ENCODE measurements at places on chromosomes 1 and 21.

- DNase-seq: no peak
Observed at GRCh38 chr1:159921251-159921650, 4.1 kb downstream of the TAGLN2 start.

DNA sequence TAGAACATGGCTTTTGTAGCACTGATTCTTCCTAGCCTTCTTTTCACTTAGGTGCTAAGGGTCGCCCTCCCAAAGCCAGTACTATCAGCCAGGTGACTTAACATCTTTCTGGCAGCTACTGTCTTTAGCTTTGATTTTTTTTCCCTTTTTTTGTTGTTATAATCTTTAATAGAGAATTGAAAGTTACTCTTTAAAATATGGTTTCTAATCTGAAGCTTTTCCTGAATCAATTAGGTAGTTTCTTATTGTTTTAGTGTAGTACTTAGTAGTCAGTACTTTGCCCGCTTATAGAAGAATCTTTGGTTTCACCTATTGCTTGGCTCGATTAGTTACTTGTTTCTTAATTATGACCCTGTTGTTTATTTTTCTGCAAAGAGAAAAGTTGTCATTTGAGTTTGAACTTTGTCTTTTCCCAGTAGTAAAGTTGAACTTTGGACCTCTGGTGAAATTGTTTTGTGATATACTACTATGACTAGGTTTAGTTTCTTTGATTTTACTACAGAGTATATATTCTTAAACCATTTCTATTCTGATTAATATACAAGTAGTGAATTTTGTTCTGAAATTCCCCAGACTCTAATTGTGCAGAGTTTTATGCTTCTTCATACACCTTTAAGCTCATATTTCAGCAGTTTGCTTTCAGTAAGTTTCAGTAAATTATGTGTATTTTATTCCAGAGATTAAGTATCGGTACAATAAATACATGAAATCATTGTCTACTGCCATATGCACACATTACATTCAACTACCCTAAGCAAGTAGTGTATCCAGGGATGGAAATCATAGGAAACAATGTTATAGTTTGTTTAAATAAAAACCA is 3.9 kb downstream of the MAGI3 start:
- DNase-seq: no peak

- peak; percentile 95 for DNase-seq
Observed at GRCh38 chr1:183023146-183023600, at the start of gene LAMC1. Gene LAMC1 (plus strand): TSS chr1:183023420. CDS start chr1:183023717, 297 bp downstream.

DNA sequence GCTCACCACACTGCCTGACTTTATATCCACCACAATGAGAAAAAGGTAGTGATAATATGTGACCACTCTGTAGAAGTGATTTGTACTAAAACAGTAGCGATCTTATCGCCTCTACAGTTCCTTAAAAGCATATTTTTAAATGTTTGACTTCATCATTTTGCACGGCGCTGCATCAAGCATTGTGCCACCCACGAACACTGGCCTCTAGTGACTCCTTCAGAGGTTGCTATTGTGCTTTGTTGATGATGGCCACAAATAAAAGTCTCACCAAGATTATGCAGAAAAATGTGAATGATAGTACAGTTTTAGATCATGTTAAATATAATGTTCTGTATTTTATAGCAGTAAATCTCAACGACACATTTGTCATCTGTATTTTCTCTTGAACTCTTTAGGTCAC is 186.5 kb upstream of the NCAM2 start:
- DNase-seq: no peak

- no peak for DNase-seq
Observed at GRCh38 chr1:55314740-55315139, 99.6 kb upstream of the USP24 start.

GRCh38 chr1:23478896-23479665 is 4.9 kb downstream of the ASAP3 start:
- DNase-seq: no peak

- DNase-seq: no peak
Observed at GRCh38 chr1:205262731-205263171, 35.0 kb downstream of the TMCC2 start.

DNA sequence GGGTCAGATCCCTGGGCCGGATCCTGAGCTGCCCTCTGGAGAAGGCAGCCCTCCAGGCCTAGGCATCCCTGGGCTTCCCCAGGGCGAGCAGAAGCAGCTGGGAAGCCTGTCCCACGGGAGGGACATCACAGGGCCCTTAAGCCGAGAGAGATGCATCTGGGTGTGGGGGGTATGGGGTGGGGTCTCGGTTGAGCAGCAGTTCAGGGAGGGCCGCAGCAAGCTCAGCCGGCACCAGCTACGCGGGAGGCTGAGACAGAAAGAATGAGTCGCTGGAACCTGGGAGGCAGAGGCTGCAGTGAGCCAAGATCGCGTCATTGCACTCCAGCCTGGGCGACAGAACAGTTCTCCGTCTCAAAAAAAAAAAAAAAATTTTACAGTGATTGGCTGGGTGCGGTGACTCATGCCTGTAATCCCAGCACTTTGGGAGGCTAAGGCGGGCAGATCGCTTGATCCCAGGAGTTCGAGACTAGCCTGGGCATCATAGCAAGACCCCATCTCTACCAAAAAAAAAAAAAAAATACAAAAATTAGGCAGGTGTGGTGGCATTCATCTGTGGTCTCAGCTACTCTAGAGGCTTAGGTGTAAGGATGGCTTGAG is 37.7 kb downstream of the RRP1 start:
- DNase-seq: peak; percentile 59

DNA sequence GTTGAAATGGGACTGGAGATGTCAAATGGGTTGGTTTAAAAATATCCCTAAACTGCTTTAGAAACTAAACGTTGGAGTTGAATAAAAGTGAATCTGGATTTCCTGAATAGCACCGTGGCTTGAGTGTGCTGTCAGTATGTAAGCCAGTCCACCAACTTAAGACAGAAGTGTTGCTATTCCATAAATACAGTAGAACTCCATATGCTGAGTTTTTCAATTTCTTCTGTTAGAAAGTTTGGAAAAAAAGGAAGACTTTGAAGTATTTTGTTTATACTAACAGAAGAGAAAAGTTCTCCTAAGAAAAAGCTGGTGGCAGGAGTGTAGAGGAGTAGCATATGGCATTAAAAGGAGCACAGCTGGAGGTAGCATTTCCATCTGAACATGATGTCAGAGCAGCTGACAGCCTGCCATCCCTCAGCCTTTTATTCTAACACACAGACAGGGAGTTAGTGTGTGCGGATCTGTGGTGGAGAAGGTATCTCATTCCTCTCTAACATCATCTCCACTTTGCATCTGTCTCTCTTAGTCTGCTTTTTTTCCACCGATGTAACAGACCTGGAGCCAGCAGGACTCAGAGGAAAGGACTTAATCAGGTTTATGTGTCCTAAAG is at the start of gene ZBTB18:
Gene ZBTB18, plus strand, starts transcription at position 449 of the 610 bp plus-strand sequence. Its CDS starts 149 bp downstream, at position 598.
- no peak for DNase-seq

- DNase-seq: no peak
Observed at GRCh38 chr1:93576346-93576745, 105.3 kb downstream of the BCAR3 start.

- peak; percentile 4 for DNase-seq
Observed at GRCh38 chr1:160987359-160988050, 32.9 kb upstream of the ITLN2 start.

- no peak for DNase-seq
Observed at GRCh38 chr1:102500758-102501157, 504.0 kb upstream of the OLFM3 start.

- DNase-seq: no peak
Observed at GRCh38 chr1:161946071-161946987, 77.3 kb downstream of the OLFML2B start.

DNA sequence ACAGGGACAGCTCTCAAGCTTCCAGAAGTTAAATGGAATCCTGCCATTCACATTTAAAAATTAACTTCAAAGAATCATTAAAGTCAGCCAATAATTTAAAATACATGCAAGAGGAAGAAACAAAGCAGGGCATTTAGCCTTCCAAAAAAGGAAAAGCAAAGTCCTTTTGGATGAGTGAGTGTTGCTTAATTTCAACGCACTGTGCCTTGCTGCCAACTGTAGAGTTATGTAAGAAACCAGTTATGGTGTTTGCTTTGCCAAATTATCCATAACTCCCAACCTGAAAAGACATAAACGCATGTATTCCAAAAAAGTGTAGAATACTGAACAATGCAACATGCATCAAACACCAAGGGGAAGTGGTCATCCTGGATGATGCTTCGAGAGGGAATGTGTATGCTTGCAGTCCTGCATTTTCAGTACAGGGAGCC is 16.1 kb upstream of the KCNE1 start:
- no peak for DNase-seq

DNA sequence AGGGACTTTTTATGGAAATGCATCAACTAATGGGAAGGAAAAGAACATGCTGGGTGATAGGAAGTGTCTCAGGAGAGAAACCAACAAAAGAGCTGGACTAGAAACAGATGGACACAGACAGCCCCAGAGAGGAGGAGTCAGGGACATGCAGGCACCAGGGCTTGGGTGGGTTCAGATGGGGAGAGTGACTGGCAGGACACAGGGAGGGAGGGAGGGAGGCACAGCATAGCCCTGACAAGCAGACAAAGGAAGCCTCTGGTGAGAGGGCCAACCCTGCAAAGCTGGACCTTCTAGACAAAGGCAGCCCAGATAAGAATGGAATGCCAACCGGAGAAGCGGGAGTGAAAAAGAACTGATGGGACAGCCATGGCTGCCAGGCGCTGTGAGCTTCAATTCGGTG is 568.8 kb downstream of the AJAP1 start:
- no peak for DNase-seq

- no peak for DNase-seq
Observed at GRCh38 chr1:216140730-216141524, 282.3 kb downstream of the USH2A start.

GRCh38 chr21:18318156-18318555 is 73.5 kb downstream of the CHODL start:
- DNase-seq: no peak

GRCh38 chr1:1358433-1359271 is at the start of gene MXRA8:
Gene MXRA8 (minus strand): TSS chr1:1358555. CDS start chr1:1358504, 51 bp downstream.
- no peak for DNase-seq

DNA sequence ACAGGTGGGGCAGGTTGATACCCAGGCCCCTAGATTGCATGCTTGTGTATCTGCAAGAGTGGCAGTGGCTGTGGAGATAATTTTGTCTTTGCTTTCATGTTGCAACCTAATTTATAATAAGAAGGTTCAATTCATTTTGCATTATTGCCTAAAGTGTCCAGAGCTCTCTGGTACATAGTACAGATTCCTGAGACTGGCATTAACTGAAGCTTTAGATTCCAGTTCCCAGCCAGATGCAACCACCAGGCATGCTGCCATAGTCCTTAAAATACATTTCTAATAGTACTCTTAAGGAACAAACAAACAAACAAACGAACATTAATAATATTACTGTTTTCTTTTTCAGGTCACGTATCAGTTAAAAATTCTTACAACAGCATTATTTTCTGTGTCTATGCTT is 36.9 kb downstream of the SLC35A3 start:
- no peak for DNase-seq

DNA sequence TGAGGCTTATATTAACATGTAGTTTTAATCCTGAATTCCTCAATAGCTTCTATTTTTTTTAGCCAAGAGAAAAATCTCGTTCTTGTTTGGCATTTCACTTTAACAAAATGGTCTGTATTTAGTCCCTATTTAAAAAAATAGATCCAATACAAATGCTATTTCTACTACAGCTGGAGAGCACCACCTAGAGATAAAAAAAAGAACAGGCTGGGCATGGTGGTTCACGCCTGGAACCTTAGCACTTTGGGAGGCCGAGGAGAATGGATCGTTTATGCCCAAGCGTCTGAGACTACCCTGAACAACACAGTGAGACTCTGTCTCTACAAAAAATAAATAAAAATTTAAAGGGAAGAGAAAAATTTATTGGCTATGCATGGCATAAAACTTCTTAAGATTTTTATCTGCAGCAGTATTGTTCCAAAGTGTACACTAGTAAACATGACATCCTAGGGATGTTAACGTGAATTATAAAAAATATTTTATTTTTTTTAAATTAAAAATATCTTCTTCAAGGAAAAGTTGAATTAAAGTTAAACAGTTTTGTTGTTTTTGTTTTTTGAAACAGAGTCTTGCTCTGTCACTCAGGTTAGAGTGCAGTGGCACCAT is 4.4 kb downstream of the ST7L start:
- DNase-seq: no peak

- no peak for DNase-seq
Observed at GRCh38 chr1:116203181-116203723, 92.1 kb downstream of the MAB21L3 start.

DNA sequence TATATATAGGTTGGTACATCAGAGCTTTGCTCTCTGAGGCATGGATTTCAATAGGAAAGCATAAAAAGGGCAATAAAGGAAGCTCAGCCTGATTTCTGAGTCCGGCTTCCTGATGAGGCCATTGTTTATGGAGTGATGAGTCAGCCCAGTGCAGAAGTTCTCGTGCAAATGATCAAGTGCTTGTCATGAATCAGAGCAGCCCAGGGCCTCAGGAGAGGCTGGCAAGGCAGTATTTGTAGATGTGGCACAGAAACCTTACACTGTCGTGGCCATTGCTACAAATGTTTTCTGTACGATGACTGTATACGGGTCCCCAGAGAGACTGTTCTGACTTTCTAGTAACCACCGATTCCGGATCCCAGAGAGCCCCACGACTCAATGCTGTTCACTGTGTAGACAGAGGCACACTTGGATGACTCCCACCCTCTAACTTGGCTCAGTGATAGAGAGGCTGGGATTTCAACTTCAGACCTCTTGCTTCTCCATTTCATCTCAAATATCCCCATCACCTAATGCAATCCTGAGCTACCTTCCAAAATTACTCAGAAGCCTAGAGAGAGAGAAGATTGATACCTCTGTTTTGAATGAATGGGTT is 26.8 kb downstream of the UMODL1 start:
- no peak for DNase-seq

GRCh38 chr1:106615473-106615872 is 441.0 kb upstream of the PRMT6 start:
- no peak for DNase-seq

GRCh38 chr21:43211072-43211759 is 42.4 kb downstream of the CRYAA start:
- no peak for DNase-seq

GRCh38 chr1:1013105-1013921 is at the start of gene ISG15:
Gene ISG15 (plus strand): TSS chr1:1013497. CDS start chr1:1013574, 77 bp downstream.
- DNase-seq: no peak

DNA sequence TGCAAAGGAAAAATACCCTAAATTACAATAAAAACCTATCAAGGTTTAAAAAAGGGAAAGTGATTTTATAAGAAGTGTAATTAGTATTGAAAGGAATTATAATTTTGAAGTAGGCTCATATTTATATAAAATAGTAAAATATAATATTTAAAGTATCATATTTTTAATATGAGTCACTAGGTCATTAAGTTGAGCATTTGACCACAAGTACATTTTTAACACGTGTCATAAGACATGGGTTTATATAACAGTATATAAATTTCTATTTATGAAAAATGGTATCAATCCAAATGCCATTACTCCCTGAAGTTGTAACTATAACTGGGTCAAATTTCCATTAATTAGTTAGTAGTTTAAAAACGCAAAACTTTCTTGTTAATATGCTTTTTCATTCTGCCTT is 365.9 kb downstream of the COL11A1 start:
- DNase-seq: no peak

GRCh38 chr1:16612332-16613172 is 812 bp downstream of the NBPF1 start:
- DNase-seq: peak; percentile 98
